Tibial artery (tissue), 4 donors: ENCODE measurements at places on chromosomes 1 and 21.
A peak's percentile ranks its signal among the peaks of the same experiment; 100 is the strongest.

DNA sequence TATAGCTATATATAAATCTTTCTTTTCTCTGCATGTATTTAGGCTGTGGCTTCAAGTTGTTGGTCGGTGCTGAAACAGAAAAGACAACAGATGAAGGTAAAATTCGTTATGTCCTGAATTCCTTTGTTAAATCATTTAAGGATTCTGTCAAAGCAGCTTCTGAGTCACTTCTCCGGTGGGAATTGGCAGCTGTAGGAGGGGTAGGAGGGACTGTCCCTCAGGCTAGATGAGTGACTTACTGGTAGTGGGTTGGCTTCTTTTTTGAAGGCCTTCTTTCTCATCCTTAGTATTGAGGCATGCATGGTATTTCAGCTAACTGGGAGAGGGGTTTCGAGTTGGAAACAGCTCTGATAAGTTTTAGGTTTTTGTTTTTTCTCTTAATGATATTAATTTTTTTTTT, 22.1 kb upstream of the NEXN start:
- no peak for DNase-seq

DNA sequence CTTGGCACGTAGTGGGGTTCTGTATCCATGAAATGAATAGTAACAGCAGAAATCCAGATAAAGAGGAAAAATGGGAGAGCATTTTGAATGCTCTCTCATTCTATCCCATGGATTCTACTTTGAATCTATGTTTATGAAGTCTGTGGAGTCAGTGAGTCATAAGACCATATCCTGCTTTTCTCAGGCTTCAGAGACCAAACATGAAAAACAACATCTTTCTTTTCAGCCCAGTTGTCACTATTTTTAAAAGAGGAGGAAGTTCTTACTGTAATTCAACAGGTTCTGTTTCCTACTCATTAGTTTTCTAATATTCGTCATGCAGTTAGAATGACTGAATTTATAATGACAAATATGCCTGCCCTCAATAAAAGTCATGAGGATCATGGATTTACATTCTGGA, 39.4 kb upstream of the CD55 start:
- no peak for DNase-seq

- no peak for DNase-seq
Observed at GRCh38 chr1:166944186-166944967, 31.0 kb downstream of the ILDR2 start.

DNA sequence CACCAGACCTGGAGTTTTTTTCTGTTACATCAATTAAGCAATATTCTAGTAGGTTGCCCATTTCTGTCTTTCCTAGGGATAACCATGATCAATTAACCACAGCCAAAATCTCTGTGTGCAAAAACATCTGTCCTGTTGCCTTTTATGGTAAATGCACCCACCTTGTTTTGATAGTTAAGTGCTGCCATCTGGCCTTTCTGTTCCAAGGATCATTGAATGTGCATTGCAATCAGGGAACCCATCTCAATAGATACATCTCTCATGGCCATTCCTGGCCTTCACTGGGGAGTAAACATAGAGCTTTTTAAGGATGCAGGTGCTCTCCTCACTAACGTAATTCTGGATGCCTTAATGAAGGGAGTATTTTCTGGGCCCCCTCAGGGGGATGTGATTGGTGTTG, 111.8 kb upstream of the KIAA1614 start:
- no peak for DNase-seq

- no peak for DNase-seq
Observed at GRCh38 chr1:147413110-147413605, 128.1 kb upstream of the BCL9 start.

DNA sequence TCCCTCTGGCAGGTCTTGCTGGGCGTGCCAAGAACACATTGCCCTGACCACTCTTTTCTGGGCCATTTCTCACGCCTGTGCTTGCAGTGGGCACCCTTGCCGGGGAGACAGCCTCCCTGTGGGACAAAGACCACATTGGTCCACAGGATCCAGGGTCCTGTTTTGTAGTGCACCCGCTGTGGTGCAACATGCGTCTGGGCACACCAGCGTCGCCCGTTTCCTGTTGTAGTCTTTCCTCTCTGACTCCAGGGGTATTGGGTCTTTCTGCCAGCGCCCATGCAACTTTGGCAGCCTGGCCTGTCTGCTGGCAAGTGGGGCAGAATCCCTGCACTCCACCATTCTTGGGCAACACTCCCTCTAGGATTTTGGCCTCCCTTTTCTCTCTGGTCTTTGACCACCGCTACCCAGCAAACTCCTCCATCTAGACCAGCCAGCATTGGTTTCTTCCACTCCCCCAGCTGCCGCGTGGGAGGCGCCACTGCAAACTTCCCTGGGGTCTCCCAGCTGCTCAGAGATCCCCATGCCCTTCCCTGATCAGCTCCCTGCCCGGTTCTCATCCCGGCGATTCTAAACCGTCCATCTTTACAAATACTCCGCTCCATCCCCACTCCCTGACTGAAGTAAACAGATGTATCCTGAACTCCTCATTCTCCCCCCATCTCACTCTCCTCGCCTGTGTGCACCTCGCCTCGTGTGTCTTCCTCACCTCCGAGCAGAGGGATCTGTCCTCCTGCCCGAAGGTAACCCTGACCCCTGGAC, 1.2 kb upstream of the TPRG1L start:
- DNase-seq, result no peak

- DNase-seq, result no peak
Observed at GRCh38 chr1:12585951-12586942, 31.8 kb downstream of the DHRS3 start.

DNA sequence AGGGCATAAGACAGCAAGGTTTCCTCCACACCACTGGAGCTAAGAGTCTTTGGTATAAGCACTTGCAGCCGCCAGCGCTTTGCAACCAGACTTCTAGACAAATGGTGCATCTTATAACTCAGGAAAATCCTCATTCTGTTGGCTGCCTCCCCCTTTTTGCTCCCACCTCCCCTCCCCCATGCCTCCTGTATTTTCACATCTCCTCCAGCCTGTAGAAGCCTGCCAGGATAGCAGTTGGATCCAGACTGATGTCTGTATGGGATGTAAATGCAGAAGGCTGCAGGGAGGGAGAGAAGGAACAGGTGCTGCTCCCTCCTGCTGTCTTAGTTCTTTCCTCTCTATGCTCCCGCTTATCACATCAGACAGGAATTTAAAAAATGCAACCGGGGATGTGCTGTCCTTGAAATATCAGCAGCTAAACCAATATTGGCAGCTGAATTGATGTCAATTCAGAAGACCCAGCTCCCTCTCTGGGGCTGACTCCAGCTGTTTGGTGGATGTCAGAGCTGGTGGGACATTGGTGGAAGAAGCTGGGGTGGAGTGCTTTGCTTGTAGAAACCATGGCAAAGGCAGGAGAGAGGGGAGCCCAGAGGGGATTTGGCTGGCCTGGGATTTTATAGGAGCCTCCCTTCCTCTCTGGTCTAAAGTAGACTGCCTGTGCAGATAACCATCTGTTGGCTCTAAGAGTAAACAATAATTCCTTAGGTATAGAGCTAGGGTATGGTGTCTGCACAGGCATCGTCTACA, 53.5 kb downstream of the NFASC start:
- DNase-seq, result no peak

DNA sequence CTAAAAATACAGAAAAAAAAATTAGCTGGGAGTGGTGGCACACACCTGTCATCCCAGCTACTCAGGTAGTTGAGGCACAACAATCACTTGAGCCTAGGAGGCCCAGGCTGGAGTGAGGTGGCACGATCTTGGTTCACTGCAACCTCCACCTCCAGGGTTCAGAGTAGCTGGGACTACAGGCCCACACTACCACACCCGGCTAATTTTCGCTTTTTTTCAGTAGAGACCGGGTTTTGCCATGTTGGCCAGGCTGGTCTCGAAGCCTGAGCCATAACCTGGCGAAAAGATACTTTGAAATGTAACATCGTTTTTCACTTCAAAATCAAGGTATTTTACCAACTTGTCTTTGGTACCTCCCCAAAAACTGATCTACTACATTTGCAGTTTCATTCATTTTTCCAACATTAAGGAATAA, 6.1 kb downstream of the GAS5 start:
- no peak for DNase-seq

GRCh38 chr1:89022167-89022959, at the start of gene GBP3:
Gene GBP3 (minus strand): TSS chr1:89022866. CDS start chr1:89020721, 2,145 bp downstream.
- DNase-seq, result no peak

GRCh38 chr1:18198260-18198659, 90.7 kb downstream of the IGSF21 start:
- DNase-seq, result no peak

DNA sequence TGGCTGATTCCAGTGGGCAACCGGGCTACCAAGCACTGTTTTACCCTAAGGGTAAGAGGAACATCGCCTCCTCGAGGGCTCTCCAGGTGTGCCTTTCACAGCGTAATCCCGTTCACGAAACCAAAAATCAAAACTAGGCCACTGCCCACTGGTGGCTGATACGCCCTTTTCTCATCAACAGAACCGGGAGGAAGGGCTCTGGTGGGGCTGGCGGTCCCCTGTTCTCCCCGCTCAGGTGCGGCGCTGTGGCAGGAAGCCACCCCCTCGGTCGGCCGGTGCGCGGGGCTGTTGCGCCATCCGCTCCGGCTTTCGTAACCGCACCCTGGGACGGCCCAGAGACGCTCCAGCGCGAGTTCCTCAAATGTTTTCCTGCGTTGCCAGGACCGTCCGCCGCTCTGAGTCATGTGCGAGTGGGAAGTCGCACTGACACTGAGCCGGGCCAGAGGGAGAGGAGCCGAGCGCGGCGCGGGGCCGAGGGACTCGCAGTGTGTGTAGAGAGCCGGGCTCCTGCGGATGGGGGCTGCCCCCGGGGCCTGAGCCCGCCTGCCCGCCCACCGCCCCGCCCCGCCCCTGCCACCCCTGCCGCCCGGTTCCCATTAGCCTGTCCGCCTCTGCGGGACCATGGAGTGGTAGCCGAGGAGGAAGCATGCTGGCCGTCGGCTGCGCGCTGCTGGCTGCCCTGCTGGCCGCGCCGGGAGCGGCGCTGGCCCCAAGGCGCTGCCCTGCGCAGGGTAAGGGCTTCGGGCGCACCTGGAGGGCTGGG, at the start of gene IL6R:
IL6R (plus strand) TSS at position 360 of the 763 bp plus-strand sequence; CDS start at position 647, 287 bp downstream.
- peak; percentile 96 for DNase-seq

- no peak for DNase-seq
Observed at GRCh38 chr1:29757866-29758780, 521.8 kb downstream of the PTPRU start.

GRCh38 chr1:223175633-223176032, 32.6 kb upstream of the TLR5 start:
- DNase-seq, result peak; percentile 55

DNA sequence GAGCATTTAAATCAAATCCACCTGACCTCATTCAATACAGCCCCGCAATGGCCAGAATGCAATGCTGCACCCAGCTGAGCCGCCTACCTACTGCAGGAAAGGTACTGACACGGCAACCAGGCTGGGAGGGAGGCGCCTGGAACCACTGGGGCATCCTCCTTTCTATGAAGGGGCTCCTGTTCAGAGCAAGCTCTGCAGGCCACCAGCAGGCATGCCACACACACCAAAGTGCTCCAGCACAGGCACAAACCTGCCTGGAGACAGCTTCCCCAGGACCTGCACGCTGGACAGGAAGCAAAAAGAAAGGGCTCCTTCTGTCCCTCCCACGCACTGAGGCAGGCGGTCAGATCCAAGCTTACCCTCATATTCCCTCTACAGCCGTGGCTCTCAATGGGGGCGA, 21.2 kb downstream of the CTNNBIP1 start:
- DNase-seq, result no peak

DNA sequence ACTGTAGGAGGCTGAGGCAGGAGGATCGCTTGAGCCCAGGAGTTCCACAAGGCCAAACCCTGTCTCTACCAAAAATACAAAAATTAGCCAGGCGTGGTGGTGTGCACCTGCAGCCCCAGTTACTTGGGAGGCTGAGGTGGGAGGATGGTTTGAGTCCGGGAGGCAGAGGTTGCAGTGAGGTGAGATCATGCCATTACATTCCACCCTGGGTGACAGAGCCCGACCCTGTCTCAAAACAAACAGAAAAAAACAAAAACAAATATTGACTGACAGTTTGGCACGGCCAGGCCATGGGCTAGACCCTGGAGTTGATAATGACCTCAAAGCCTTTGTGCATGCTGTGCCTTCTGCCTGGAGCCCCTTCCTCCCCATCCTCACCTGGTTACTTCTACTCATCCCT, 19.2 kb upstream of the RSPO1 start:
- DNase-seq, result no peak

DNA sequence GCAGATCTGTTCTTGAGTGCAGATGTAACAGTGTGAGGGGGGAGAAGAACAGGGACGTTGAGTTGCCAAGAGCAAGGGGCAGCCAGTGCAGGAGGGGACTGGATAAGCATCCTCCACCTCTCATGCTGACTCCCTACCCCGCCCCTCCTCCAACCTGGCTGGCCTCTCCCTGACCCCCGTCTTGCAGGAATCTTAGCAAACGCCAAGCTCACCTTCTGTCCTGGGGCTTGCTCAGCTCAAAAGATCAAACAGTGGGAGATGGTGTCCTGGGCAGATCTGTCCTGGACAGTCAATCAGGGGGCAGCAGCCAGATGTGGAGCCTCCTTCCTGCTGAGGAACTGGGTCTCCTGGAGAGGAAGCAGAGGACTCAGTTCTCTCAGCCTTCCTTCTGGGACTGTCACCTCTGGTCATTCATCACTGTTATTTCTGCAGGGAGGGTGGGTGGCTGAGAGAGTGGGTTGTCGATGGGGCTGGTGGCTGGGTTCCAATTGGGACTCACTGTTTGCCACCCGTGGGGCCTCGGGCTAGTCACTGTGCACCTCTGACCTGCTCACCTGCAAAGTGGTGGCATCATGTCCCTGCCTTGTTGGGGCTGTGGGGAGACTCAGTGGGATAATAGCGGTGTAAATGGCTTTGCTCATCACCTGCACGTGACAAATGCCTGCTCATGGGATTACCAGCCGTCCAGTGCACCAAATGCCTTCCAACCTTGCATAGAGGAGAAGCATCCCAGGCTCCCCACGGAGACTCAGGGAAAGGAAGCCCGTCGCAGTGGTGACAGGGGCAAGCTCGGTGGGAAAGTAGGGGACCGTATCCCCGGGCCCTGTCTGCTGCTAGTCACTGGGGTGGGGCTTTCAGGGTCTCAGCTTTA, 154.4 kb downstream of the PTPRU start:
- no peak for DNase-seq

GRCh38 chr1:107740579-107740978, 224.4 kb downstream of the VAV3 start:
- no peak for DNase-seq

DNA sequence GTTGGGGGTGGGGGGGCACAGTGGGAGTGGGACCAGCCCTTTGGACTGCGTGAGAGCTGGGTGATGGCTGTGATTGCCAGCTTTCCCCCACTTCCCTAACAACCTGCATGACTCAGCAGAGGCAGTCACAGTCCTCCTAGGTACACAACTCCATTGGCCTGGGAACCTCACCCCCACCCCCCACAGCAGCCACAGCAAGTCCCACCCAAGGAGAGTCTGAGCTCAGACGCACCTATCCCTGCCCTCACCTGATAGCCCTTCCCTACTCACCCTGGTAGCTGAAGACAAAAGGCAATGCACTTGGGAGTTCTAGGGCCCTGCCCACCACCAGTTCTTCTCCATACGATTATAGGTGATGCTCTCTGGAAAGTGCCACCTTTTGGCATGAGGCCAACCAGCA, 188.9 kb downstream of the ZNF648 start:
- no peak for DNase-seq

GRCh38 chr1:33310702-33311101, 10.2 kb downstream of the A3GALT2 start:
- no peak for DNase-seq

- no peak for DNase-seq
Observed at GRCh38 chr1:27342391-27342777, 562 bp downstream of the SYTL1 start.
